NCI-H748 treated with DMSO at 0.1 percent for 48 hours (cell line): ENCODE measurements at places on chromosomes 1 and 21.
A peak's percentile ranks its signal among the peaks of the same experiment; 100 is the strongest.

- DNase-seq = no peak
These were observed 45.5 kb downstream of the LAMC2 start for GRCh38 chr1:183231545-183231944.

DNA sequence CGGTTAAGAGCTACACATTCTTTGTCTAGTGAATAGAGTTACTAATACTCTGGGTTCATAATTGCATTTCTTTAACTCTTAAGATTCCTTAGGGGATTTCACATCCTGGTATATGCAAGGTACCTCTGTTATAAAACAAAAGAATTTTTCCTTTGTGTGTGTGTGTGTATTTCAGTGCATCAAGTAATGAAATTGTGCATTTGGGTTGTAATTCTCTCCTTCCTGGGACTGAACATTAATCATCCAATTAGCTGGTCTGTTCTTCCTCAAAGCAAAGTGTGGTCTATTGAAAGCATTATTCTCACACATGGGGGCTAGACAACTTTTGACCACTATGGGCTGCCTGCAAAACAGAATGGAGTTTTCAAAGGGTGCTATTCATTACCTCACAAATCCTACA, 74.0 kb downstream of the ZC3H11B start:
- no peak for DNase-seq

- no peak for DNase-seq
These were observed 58.0 kb upstream of the SGIP1 start for GRCh38 chr1:66475940-66476339.

DNA sequence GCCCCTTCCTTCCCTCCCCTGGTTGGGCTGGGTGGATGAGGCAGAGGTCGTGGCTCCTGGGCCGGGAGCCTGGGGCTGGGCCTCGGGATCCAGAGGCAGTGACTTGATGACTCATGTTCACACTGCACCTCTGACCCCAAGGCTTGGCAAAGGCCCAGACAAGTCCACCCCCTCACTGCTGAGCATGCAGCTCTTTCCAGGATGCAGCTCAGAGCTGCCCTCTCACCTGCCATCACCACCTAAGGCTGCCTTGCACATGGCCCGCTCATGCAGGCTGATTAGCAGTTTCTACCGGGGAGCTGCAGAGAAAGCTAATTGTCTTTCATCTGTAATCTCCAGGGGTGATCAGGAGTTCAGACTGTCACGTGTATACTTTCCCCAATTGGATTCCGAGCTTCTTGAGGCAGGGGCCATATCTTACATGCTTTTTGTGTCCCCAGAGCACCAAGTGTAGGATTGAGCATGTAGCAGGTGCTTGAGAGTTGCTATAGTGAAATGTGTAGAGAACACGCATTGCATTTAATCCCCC, 62.1 kb downstream of the LRRN2 start:
- no peak for DNase-seq

- no peak for DNase-seq
These were observed 6.1 kb downstream of the SLC25A44 start for GRCh38 chr1:156200044-156200443.

- DNase-seq = no peak
These were observed 181.0 kb downstream of the FOXD2 start for GRCh38 chr1:47618830-47619229.

DNA sequence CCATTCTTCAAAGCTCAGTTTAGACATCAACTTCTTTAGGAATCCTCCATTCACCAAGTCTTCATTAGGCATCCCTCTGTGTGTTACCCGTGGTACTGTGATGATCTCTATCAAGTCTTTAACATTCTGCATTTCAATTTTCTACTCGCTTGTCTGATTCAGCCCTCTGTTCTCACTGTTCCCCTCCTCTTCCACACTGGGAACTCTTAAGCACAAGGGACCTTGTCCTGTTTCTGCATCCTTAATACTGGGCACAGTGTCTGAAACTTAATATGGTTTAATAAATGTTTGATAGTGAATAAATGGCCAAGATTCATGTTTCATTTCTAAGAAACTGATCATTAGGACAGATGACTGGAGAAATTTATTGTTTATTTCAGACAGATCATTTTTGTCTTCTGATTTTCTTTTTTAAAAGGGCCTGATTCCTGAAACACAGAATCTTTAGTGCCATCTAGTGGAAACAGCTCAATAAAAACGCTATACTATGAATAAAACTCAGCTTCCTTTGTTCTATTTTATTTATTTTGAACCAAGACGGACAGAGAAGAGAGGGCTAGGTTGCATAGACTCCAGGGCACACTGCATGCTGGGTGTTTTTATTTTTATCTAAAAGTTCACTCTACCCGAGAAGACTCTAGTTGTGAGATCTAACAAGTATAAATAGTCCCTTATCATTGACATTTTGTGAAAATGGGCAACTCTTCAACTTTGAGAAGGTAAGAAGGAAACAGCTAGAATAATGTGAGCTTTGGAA, 7.0 kb upstream of the TRIM45 start:
- peak; percentile 53 for DNase-seq

DNA sequence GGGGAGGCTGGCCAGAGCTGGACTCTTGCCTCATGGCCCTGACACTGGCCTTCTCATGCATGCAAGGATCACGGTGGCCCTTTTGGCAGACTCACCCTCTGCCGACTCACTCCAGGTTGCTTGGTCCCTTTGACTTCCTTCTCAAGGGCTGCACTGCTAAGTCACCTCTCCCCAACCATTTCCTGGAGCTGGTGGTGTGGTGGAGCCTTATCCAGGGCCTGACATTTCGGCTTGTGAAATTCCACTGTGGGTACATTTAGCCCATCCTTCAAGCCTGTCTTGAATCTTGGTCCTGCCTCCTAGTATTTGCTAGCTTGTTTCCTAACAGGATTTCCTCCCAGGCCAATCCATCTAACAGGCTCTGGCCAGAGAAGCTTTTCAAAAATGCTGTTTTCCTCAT, 52.6 kb upstream of the JUN start:
- no peak for DNase-seq

GRCh38 chr1:168112673-168113305, 23.9 kb downstream of the GPR161 start:
- DNase-seq = no peak

- DNase-seq = no peak
These were observed 24.8 kb downstream of the CCSAP start for GRCh38 chr1:229318056-229318455.

- DNase-seq = no peak
These were observed 3.4 kb upstream of the EEIG2 start for GRCh38 chr1:108556499-108556898.

- no peak for DNase-seq
These were observed 24.3 kb upstream of the FMO2 start for GRCh38 chr1:171160639-171161354.

DNA sequence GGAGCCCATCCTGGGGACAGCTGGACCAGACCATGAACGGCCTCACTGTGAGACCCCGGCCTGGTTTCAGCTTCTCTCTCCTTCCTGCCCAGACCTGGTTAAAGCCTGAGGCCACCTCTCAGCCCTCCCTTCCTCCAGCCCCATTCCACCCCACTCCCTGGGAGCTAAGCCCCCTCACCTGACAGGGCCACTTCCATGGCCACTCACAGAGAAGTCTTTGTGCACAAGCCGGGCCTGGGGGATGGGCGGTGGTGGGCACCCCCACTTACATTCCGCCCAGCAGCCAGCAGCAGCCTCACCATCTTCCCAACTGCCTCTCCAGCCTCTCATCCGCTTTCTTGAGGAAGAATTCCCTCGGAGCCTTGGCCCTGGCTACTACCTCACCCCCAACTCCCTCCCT, 40.4 kb downstream of the RHBG start:
- no peak for DNase-seq

GRCh38 chr1:9714257-9714718, 62.8 kb downstream of the PIK3CD start:
- no peak for DNase-seq

DNA sequence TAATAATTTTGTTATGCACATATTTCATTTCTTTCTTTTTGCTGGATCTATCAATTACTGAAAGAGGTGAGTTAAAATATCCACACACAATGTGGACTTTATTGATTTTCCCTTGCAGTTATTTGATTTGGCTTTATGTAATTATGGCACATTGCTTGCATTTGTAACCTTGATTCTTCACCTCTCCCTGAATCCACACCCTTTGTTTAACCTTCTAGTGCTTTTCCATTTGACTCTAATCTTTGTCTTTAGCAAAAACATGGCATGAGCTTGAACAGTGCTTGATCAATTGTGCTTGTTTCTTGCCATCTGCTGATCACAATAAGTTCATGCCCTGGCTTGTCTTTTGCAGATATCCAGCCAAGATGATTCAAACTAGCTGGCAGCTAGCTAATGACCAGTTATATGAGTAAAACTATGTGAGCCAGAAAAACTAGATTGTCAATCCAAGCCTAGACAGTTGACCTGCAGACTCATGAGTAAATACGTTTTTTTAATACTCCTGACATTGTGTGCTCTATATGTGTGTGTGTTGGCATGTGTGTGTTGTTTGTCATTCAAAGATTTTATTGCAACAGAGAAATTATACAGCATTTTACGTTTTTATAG, 899.2 kb downstream of the NCAM2 start:
- DNase-seq = peak; percentile 38

GRCh38 chr1:9278116-9278515, 14.6 kb upstream of the SPSB1 start:
- no peak for DNase-seq

- DNase-seq = no peak
These were observed 40.7 kb downstream of the ARHGEF11 start for GRCh38 chr1:157004806-157005205.

GRCh38 chr21:38505654-38506523, 7.6 kb upstream of the ERG start:
- peak; percentile 79 for DNase-seq

DNA sequence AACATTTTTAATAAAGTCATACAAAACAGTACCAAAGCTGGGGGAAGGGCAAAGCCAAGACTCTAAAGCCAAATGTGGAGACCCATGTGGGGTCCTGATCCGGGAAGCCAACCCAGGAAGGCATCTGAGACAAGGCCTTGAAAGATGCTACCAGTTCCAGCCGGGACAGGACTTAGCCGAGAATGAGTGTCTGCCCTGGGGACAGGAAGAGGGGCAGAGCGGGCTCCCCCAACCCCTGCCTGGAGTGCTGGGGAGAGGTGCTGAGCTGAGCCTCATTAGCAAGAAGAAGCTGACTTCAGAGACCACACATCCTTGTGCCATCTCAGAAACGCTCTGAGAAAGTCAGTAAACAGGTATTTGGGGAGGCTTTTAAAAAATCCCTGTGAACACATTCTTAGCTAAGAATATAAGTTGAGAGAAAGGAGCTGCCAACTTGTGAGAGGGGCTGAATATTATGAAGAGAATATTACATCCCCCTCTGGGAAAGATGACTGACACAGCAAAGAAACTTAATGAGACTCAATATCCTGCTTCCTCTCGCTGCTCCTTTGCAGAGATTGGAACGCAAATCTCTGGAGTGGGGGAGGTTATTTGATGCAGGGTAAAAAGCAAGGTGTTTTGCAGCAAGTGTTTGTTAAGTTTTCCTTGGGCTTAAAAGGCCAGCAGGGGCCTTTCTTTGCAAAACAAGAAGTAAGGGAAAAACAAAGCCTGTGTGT, 103.3 kb upstream of the KCND3 start:
- DNase-seq = no peak

GRCh38 chr21:33386222-33386784, 16.9 kb upstream of the IFNGR2 start:
- no peak for DNase-seq

DNA sequence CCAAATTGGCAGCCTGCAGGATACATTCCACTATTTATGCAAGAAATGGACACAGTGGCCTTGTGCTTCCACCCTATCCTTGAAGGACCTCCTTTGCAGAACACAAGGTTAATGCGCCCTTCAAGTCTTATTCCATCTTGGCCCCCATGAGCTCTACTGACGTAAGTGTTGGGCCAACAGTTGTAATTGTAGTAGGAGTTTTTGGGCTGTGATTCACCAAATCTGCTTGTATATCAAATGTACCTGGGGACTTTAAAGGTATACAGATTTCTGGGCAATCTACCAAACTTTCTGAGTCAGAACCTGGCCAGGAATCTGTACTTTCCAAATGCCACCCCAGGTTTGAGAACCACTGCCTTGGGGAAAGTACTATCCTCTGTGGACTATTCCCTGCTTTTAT, 100.9 kb upstream of the MARK1 start:
- DNase-seq = no peak

GRCh38 chr1:235397733-235398132, 30.5 kb downstream of the TBCE start:
- no peak for DNase-seq

DNA sequence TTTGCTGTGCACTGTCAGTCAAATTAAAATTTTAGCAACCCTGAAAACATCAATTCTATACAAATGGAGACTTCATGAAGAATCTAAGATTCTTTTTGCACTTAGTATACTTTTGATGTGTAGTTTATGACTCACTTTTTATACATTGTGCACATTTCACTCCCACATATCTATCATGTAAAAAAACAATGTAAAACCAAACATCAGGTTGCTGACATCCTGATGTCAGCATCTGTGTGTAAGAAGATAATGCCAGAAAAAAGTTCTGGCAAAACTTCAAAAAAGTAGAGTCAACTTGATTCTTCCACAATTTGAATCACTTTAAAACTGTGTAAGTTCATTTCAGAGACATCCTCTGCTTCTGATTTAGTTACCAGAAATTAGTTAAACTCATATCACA, 115.7 kb downstream of the CENPF start:
- DNase-seq = no peak

- DNase-seq = no peak
These were observed 537.7 kb downstream of the BRINP3 start for GRCh38 chr1:189939967-189940366.

DNA sequence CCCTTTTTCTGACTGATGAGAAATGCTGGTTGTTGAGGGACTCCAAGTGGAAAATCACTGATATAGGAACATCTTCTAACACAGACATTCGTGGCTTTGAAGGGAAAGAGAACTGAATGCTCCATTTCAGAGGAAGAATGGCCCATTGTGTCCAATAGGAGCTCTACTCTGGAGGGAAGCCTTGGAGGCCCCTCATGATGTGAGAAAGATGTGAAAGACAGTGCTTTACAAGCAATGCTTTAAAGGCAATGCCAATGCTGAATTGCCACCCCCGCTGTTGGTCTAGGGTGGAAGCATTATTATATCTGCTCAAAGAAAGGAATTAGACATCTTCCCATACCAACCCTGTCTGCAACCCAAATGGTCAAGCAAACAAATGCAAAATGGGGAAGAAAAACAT, 13.7 kb downstream of the NMNAT2 start:
- DNase-seq = no peak

DNA sequence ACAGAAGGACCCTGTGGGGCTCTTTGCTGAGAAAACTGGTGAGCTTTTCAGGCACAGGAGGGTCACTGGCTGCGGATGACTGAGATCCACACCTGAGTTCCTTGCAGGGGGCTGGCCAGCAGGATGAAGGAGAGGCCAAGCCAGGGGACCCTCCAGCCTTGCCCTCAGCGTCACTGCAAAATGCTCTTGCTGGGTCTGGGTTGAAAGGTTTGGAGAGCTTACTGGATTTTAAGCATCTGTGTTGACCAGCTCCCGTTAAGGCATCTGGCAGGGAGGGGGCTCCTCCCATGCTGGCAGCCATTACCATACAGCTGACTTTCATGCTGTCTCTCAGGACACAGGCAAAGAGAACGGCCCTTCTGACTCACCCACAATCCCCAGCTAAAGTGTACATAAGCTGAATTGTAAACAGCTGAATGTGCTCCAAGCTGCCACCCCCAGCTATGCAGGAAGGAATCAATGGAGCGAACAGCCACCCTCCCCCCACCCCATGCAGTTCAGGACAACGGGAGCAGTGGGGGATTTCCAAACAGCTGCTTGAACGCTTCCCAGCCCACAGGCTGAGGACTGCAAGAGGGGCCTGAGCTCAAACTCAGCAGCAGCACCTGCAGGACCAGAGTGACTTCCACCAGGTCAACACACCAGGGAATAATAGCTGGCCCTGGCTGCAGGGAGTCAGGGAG, 21.3 kb upstream of the A3GALT2 start:
- DNase-seq = peak; percentile 85

- no peak for DNase-seq
These were observed 37.4 kb downstream of the RASSF5 start for GRCh38 chr1:206544562-206545257.
